ENCODE measurements at places on chromosomes 12 and 14.

DNA sequence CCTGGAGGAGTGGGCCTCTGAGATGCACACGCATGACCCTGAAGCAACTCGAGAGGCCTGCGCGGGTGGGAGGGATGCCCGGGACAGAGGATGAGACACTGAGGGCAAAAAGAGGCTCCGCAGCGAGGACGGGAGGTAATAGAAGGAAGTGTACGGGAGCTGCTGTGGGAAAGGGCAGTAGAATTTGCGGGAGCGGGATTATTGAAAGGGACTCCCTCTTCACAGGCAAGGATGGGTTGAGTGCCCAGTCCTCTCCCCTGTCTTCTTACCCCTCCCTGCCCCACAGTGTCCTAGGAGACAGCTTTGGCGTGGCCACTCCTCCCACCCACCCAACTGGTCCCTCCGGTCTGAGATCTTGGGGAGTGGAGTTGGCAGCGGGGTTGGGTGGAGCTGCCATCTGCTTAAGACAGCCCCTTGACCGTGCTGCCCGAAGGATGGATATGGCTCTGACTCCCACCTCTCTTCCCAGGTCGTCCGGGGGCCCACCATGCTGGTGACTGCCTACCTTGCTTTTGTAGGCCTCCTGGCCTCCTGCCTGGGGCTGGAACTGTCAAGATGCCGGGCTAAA is 15.7 kb upstream of the ESPL1 start:
- no peak for DNase-seq

- DNase-seq, result no peak
Measured at GRCh38 chr12:25723336-25723735, 170.3 kb upstream of the LMNTD1 start.

DNA sequence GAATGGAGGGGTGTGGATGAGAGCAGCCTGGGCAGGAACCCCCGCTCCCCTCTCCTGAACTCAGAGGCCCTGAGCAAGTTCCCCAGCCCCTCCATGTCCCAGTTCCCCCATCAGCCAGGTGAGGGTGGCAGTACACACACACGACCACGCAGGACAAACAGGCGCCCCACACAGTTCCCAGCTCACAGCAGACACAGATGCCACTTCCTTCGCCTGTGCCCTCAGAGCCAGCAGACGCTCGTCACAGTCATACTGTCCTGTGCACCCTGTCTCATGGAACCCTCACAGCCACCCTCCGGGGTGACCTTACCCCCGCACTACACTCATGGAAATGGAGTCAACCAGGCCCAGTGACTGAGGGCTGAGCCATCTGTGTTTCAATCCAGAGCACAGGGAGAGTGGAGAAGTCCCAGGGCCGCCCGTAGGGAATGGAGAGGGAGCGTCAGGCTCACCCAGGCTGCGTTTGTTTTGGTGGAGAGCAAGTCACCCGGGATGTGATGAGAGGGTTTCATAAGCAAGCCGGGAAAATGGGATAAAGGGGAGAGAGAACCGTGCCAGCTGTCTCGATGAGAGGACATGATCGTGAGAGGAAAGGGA is 47.5 kb upstream of the DYNC1H1 start:
- DNase-seq, result no peak

GRCh38 chr12:1803736-1804135 is 16.6 kb upstream of the LRTM2 start:
- DNase-seq, result no peak

- DNase-seq, result no peak
Measured at GRCh38 chr12:108629824-108630476, 3.7 kb downstream of the SELPLG start.

DNA sequence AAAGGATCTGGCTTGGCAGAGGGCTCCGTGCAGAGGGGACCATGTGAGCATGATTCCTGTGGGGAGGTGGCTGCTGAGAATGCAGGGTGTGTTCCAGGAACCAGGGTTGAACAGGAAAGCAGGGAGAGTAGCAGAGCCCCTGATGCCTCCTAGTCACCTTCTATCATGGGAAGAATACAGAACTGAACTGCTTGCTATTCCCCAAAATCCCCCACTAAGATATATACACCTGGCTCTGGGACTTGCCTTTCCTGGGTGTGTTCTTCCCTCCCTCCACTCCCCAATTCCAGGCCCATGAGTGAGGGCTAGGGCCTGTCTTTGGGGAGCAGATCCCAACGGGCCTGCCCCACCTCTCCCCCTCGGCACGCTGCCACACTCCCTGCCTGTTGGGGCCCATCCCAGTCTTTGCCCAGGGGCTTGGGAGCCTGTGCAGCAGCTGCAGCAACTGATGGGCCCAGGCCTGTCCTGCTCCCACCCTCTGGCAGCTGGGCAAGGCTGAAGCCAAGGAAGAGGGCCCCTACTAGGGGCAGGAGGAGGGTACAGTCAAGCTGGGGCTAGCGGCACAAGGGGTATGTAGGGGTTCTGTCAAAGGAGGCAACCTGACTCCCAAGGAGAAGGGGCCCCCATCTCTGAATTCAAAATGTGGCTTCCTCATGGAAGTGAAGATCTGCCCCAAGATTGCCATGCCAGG is 3.2 kb downstream of the AJUBA start:
- no peak for DNase-seq

DNA sequence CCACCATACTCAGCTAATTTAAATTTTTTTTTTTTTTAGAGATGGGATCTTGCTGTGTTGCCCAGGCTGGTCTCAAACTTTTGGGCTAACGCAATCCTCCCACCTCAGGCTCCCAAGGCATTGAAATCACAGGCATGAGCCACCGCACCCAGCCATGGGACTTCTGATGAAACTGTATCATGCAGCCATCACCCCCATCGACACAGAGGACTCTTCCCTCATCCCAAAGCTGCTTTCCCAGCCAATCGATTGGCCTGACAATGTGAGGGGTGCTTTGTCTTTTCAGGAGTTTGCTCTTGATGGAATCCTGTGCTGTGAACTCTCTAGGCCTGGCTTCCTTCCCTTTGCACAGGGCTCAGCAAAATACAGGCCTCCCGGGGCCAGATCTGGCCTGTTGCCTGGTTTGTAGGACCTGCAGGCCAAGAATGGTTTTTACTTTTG is 59.6 kb upstream of the NCOR2 start:
- DNase-seq, result no peak

GRCh38 chr12:106106061-106106566 is 32.6 kb downstream of the NUAK1 start:
- no peak for DNase-seq

GRCh38 chr14:33941718-33942117 is 9.2 kb downstream of the EGLN3 start:
- no peak for DNase-seq

Measured in putamen (tissue), 1 donor.